ENCODE measurements at places on chromosomes 3 and 15.
A peak's percentile ranks its signal among the peaks of the same experiment; 100 is the strongest.

DNA sequence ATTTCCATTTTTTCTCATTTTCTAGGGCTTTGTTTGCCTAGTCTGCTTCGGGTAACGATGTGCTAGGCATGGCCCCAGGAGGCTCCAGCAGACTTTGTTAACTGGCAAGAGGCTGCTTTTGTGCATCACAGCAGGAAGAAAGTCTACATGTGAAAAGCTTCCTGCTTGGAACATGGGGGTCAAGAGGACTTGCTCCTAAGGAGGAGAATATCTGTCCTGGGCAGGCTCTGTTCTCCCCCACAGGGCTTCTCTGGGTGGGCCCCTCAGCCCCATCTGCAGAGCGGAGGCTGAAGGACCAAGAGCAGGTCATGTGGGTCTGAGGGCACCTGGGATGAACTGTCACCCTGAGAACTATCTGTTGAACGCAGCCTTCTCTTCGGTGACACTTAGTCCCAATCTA, 94.7 kb downstream of the CCNL1 start:
- H3K4me1 ChIP-seq: peaks cover 5% of the 10 kb centered on the region
- H3K36me3 ChIP-seq: no peaks in the 10 kb centered on the region
- no peak overlapping the region for H3K4me3 ChIP-seq
- no peak overlapping the region for H3K27ac ChIP-seq
- no peak for DNase-seq

GRCh38 chr15:38844736-38845135, 280.1 kb upstream of the RASGRP1 start:
- no peak overlapping the region for H3K27ac ChIP-seq
- no peak for DNase-seq
- H3K4me1 ChIP-seq: no peaks in the 10 kb centered on the region
- no peaks in the 10 kb centered on the region for H3K36me3 ChIP-seq

- DNase-seq: no peak
- H3K4me3 ChIP-seq: no peak overlapping the region
- no peak overlapping the region for H3K27ac ChIP-seq
Observed at GRCh38 chr15:101189409-101190091, 62.3 kb downstream of the CHSY1 start.

- peaks cover 4% of the 10 kb centered on the region for H3K4me1 ChIP-seq
- no peaks in the 10 kb centered on the region for H3K27me3 ChIP-seq
- H3K4me3 ChIP-seq: no peak overlapping the region
- DNase-seq: no peak
- no peaks in the 10 kb centered on the region for H3K36me3 ChIP-seq
Observed at GRCh38 chr3:31917303-31918005, 63.6 kb downstream of the OSBPL10 start.

DNA sequence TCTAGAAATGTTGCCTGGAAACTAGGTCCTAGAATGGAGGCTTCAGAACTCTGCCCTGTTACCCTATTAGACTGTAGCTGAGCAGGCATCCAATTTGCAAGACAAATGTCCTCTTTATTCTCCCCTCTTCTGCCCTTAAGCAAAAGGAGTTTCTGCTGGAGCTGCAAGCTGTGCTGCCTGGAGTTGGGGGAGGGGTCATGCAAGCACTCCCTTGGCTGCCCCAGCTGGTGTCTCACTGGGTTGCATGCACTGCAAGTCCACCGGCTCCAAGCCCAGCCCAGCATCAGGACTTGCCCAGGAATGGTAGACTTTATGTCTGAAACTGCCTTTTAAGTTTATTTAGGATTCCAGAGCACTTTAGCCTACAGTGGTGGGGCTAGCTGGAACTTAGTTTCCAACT, 15.7 kb upstream of the RBP2 start:
- peak overlapping the region; percentile 74 for H3K27ac ChIP-seq
- H3K27me3 ChIP-seq: no peaks in the 10 kb centered on the region
- no peak for DNase-seq
- no peak overlapping the region for H3K4me3 ChIP-seq

GRCh38 chr3:57681691-57682090, 11.2 kb downstream of the DENND6A start:
- H3K4me3 ChIP-seq: no peak overlapping the region
- no peak overlapping the region for H3K27ac ChIP-seq
- no peaks in the 10 kb centered on the region for H3K4me1 ChIP-seq
- H3K36me3 ChIP-seq: no peaks in the 10 kb centered on the region
- DNase-seq: no peak

DNA sequence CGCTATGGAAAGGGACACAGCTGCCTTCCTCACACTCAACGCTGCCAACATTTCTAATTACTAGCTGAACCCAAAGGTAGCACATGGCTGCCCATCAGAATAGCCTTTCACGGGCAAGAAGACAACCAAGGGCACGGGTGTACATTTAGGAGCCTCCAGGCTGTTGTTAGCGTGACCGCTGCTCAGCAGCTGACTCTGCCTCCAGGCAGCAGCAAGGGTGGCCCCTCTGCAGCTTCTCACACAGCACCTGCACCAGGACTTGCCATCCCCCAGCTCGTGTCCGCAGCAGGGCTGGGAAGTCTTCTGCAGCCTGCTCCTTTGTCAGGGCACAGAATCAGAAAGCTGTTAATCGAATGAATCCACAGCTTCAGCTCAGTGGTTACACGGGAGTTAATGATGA, 146.8 kb downstream of the ADAMTS17 start:
- no peak overlapping the region for H3K27ac ChIP-seq
- H3K4me3 ChIP-seq: no peak overlapping the region
- no peaks in the 10 kb centered on the region for H3K27me3 ChIP-seq

- no peak overlapping the region for H3K27ac ChIP-seq
- DNase-seq: no peak
- no peaks in the 10 kb centered on the region for H3K36me3 ChIP-seq
- no peaks in the 10 kb centered on the region for H3K27me3 ChIP-seq
- no peaks in the 10 kb centered on the region for H3K4me1 ChIP-seq
Observed at GRCh38 chr3:2477620-2478019, 379.0 kb downstream of the CNTN4 start.

DNA sequence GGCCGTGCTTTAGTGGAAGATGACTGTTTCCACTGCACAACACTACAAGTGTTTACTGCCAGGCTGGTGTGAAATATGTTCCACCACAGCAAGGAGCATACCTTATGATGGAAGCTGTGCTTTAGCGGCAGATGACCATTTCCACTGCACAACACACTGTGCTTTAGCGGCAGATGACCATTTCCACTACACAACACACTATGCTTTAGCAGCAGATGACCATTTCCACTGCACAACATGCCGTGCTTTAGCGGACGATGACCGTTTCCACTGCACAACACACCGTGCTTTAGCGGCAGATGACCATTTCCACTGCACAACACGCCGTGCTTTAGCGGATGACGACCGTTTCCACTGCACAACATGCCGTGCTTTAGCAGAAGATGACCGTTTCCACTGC, 2.8 kb downstream of the ZNF717 start:
- H3K27ac ChIP-seq: no peak overlapping the region
- no peaks in the 10 kb centered on the region for H3K27me3 ChIP-seq
- no peak overlapping the region for H3K4me3 ChIP-seq
- H3K4me1 ChIP-seq: peaks cover 6% of the 10 kb centered on the region

- DNase-seq: no peak
- no peak overlapping the region for H3K4me3 ChIP-seq
- H3K27me3 ChIP-seq: no peaks in the 10 kb centered on the region
- H3K4me1 ChIP-seq: peaks cover under 1% of the 10 kb centered on the region
- H3K36me3 ChIP-seq: no peaks in the 10 kb centered on the region
- H3K27ac ChIP-seq: no peak overlapping the region
Observed at GRCh38 chr3:33141006-33141405, 27.2 kb downstream of the CRTAP start.

DNA sequence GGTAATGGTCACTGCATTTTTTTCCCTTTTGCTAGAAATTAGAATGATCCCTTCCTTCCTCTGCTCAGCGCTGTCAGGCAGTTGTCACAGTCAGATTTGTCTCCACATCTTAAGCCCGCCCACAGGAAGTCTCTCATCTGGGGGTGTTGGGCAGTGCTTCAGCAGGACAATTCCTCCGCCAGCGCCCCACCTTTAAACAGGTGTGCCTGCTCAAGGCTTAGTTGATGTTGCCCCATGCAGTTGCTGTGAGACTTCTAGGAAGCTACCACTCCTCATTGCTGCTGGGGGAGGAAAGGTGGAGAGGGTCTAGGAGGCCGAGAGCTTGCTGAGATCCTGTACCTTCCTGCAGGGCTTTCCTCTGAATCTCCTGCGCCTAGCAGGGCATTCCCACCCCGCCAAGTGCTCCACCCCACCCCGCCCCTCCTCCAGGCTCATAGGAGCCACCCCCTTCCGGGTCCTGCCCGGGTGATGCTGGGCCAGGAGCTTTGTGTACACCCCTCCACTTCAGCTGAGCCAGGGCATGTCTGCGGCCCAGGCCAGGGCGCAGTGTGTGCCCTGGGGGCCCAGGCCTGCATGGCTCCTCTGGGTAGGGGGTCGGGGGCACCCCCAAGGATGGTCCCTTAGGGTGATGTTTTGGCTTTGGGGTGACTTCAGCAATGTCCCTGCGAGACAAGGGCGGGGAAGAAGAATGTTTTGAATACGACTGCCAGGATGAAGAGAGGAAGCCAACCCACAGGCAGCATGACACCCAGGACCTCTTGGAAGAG, 68.7 kb downstream of the TRAK1 start:
- H3K27ac ChIP-seq: peak overlapping the region; percentile 2
- no peaks in the 10 kb centered on the region for H3K36me3 ChIP-seq
- H3K27me3 ChIP-seq: no peaks in the 10 kb centered on the region
- H3K4me1 ChIP-seq: peaks cover 34% of the 10 kb centered on the region
- DNase-seq: peak; percentile 70
- no peak overlapping the region for H3K4me3 ChIP-seq

DNA sequence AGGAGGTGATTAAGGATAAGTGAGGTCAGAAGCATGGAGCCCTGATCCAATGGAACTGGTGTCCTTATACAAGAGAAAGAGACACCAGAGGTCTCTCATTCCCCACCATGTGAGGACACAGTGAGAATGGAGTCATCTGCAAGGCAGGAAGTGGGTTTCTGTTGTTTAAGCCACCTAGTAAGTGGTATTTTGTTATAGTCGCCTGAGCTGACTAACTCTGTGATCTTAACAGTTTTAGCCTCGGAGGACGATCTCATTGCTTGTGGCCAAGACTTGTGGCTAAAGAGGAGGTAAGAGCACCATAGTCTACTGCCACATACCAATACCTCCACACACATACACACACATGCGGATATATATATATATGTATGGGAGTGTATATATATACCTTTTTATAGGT, 73.8 kb downstream of the MCTP2 start:
- no peak overlapping the region for H3K27ac ChIP-seq
- no peaks in the 10 kb centered on the region for H3K27me3 ChIP-seq
- no peaks in the 10 kb centered on the region for H3K36me3 ChIP-seq
- H3K4me3 ChIP-seq: no peak overlapping the region

Data from body of pancreas (tissue), 4 donors.